T-helper 1 cell (primary cell): ENCODE measurements at places on chromosomes 1 and 21.

- DNase-seq: no peak
Measured at GRCh38 chr1:229339520-229339919, 3.3 kb downstream of the CCSAP start.

DNA sequence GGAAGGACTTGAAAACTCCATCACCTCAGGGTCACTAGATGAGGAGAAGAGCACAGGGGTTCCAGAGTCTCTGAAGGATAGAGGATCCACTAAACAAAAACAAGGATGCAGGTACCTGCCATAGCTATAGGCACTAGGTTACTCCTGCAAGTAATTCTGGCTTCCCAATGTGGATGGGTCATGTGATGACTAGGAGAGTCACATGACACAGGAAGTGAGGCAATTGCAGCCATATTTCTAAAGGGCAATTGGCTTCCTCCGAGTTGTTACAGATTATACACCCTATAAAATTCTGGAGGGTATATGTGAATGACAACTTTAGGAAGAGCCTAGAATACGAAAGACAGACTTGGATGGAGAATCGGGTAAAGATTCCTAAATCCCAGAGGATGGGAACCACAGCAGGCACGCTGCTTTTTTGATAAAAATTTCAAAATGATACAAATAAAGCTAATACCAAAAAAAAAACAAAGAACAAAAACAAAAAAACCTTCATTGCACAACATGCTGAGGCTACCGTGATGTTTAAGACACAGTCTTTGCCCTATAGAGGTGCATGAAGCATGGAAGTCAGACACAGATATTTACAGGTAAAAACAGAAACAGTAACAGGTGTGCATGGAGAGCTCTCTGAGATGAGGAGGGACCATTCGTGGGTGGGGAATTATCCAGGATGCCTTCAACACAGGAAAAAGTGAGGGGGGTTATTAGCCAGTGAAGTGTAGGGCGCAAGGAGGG, 10.5 kb downstream of the MTX1 start:
- DNase-seq: no peak

DNA sequence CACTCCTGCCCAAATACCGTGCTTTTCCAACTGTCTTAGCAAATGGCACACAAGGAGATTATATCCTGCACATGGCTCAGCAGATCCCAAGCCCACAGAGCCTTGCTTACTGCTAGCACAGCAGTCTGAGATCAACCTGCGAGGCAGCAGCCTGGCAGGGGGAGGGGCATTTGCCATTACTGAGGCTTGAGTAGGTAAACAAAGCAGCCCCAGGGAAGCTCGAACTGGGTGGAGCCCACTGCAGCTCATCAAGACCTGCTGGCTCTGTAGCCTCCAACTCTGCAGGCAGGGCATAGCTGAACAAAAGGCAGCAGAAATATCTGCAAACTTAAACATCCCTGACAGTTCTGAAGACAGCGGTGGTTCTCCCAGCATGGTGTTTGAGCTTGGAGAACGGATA, 70.1 kb upstream of the PTBP2 start:
- no peak for DNase-seq

GRCh38 chr1:14441302-14441741, 157.2 kb upstream of the KAZN start:
- no peak for DNase-seq

- DNase-seq: peak; percentile 28
Measured at GRCh38 chr1:53327182-53327913, 522 bp downstream of the LRP8 start.

GRCh38 chr1:184163674-184164465, 112.3 kb downstream of the TSEN15 start:
- no peak for DNase-seq

- no peak for DNase-seq
Measured at GRCh38 chr21:40964691-40965090, 117.7 kb upstream of the DSCAM start.

DNA sequence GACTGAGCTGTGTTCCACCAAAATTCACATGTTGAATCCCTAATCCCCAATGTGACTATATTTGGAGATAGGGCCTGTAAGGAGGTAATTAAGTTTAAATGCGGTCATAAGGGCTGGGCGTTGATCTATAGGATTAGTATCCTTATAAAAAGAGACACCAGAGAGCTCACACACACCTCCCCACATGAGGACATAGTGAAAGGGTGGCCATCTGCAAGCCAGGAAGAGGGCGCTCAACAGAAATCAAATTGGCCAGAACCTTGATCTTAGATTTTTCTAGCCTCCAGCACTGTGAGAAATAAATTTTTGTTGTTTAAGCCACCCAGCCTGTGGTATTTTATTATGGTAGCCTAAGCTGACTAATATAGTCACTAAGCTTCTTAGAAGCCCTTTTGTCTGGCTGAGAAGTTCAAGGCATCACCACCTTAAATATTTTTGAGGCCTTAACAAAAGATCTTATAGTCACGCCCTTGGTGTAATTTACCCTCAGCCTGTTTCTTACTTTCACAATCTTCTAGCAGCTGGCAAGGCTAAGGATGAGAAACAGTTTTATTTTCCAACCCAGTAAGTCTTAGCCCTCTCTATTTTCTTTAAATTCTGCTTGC, 28.8 kb downstream of the GORAB start:
- no peak for DNase-seq

GRCh38 chr21:37528150-37528937, 161.8 kb downstream of the DYRK1A start:
- no peak for DNase-seq

DNA sequence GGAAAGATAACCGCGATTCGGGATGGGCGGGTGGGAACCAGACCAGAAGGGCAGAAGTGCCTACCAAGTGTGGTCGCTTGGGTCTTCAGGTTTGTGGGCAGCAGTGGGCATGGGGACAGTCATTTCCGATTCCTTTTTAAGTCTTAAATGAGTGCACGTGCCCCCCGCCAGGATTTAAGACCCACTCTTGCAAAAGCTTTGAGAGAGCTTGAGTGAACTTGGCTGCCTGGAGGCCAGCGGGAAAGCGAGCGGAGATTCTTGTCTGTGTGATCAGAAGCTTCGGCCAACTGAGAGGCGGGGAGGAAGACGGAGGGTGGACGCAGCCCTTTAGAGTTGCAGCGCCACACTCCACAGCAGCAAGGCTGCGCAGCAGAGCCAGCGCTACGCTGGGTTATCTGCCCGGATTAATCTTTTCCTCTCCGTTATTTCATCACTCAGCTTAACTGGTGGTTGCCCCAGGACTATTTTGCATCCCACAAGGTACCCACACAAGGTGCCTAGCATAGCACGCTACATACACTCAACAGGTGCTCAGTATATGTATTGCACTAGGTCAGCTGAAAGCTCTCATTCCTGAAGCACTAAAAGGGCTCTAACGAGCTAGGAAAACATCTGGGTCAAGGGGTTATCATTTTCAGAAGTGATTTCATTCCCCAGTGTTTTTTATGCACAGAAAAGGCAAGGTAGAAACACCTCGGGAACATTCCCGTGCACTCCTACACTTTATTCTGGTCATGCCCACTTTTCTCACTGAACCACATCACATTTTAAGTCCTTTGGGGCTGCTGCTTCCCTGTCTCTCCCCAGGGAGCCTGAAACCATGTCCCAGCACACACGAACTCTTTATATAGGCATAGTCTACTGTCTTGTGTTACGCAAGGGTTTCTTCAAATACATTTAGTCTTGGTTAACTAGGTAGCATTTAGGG, 1.5 kb upstream of the BATF3 start:
- peak; percentile 3 for DNase-seq

DNA sequence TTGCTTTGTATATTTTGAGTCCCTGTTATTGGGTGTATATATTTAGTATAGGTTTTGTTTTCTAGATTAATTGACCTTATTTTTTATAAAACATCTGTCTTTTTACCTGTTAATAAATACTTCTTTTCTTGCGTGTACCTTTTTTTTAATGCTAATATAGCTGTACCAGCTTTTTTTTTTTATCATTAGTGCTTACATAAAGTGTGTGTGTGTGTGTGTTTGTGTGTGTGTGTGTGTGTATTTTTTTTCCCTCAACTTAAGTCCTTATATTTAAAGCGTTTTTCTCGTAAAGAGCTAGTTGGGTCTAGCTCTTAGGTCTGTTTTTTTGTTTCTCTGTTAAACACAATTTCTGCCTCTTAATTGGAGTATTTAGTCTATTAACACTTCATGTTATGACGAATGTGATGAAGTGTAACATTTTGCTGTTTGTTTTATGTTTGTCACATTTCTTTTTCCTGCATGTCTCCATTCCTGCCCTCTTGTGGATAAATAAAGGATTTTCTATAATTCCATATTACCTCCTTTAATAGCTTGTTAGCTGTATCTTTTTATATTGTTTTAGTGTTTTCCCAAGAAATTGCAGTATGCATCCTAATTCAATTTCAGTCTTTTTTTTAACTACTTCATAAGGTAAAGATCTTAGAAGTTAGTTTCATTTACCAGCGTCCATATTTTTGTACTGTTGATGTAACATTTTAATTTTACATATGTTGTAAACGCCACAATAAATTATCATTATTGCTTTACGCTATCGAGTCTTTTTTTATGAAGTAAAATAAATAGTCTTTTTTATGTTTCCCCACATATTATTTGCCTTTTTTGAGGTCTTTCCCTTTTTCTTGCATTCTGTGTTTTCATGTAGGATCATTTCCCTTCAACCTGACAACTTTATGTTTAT, 4.3 kb downstream of the PRMT2 start:
- no peak for DNase-seq

DNA sequence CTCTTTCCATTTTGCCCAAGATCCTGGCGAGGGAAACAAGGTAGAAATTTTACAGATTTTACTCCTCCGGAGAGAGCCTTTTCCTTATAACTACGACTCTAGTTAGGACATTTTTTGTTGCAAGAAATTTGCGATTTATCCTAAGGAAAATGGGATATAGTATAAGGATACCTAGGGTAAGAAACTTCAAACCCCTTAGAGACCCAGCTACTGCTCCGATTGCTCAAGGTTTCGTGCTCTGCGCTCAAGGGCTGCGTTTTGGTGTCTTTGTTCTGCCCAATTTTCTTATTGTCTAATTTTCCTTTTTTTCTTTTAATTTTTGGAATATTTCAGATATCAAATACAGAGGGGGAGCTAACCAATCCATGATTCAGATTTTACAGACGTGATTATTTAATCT, 1.5 kb downstream of the TTC3 start:
- DNase-seq: no peak

GRCh38 chr1:107467286-107467685, 326.4 kb downstream of the NTNG1 start:
- DNase-seq: no peak

GRCh38 chr21:41360072-41360821, 1.6 kb upstream of the MX2 start:
- no peak for DNase-seq

GRCh38 chr1:87464022-87464490, 135.4 kb downstream of the LMO4 start:
- no peak for DNase-seq
